ENCODE measurements at places on chromosomes 7 and 10.

- DNase-seq, result no peak
These were observed 84.6 kb upstream of the GHITM start for GRCh38 chr10:84054743-84055142.

- no peak for DNase-seq
These were observed 137.5 kb upstream of the WDR11 start for GRCh38 chr10:120713573-120714205.

GRCh38 chr10:43427166-43427825 lies 9.6 kb upstream of the ZNF487 start:
- DNase-seq, result no peak

- DNase-seq, result no peak
These were observed 22.8 kb upstream of the FOXL3 start for GRCh38 chr7:266851-267840.

GRCh38 chr7:80593869-80594586 lies 44.4 kb upstream of the CD36 start:
- DNase-seq, result no peak

GRCh38 chr7:158281441-158281840 lies 306.2 kb downstream of the PTPRN2 start:
- DNase-seq, result no peak

DNA sequence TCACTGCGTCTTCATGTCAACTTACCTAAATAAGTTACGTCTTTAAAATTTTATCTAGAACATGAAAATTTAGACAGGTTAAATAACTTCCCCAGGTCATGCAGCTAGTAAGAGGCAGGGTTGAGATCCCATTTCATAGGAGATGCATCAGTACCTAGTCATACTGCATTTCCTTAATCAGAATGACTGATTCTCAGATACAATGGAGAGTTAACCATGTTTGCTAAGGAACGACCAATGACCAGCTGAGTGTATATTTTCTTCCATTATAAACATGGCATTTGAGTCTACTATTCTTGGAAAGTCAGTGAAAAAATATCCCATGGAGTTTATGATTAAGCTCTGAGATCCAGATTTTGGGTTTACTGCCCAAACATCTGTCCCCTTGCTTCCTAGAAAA lies 39.6 kb downstream of the ENTPD1 start:
- DNase-seq, result no peak

- no peak for DNase-seq
These were observed 55.5 kb upstream of the LHFPL3 start for GRCh38 chr7:104272767-104273384.

DNA sequence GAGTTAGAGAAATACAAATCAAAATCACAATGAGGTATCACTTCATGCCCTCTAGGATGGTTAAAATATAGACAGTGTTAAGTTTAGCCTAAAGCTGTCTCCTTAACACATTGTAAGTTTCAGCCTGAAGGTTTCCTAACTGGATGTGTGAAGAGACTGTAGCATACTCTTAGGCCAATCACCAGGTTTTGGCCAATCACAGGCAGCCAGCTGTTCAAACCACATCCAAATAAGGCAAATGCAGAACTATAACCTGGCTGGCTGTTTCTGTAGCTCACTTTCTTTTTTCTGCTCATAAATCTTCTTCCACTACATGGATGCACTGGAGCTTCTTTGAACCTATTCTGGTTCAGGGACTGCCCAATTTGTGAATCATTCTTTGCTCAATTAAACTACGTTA lies 19.7 kb downstream of the ESYT2 start:
- no peak for DNase-seq

DNA sequence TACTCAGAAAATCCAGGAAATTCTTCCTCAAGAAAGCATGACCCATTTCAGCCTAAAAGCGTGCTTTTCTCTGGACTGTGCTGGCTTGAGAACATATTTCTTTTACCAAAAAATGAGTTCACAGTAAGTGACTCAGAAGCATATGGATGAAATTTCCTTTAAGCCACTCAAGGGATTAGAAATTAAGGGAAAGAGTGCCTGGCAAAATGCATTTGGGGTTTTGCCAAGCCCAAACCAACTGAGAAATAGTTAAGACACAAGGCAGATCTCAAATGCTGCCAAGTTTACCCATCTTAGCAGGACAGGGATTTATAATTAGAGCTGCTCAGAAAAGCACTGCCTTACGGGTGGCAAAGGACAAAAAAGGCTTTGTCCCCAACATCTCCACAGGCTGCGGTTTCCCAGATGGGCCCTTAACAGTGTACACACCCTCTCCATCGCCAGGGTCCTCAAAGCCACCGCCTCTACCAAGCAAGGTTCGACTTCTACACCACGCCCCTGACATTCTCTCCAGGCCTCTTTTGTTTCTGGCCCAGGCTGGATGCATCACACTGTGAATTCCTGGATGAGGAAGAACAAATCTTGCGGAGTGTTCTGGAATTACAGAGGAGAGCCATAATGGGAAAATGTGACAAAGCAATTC lies 30.1 kb upstream of the CDHR3 start:
- no peak for DNase-seq

GRCh38 chr10:117214401-117214800 lies 17.1 kb downstream of the KCNK18 start:
- DNase-seq, result no peak

GRCh38 chr7:3497796-3498195 lies 196.7 kb downstream of the SDK1 start:
- no peak for DNase-seq

GRCh38 chr10:13822490-13822889 lies 235.7 kb downstream of the PRPF18 start:
- DNase-seq, result no peak

DNA sequence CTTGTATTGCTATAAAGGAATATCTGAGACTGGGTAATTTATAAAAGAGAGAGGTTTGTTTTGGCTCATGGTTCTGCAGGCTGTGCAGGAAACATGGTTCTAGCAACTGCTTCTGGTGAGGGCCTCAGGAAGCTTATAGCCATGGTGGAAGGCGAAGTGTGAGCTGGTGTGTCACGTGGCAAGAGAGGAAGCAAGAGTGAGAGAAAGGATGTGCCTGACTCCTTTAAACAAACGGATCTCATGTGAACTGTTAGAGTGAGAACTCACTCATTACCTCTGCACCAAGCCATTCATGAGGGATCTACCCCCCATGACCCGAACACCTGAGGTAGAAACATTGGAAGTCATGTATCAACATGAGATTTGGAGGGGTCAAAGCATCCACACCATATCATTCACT lies 7.7 kb upstream of the ITPRIP start:
- no peak for DNase-seq

DNA sequence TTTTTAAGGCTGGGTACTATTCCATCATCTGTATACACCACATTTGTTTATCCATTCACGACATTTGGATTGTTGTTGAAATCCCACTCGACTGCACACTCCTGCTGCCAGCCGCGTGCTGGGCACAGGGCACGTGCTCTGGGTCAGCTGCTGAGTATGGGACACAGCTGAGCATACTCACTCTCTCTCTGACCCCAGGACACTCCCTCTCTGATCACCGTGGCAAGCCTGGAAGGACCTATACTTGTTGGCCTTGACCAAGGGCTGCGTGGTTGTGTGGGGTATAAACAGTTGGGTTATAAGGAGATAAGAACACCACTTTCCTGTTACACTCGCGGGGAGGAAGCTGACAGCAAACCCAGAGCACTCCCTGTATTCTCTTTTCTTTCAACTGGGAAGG lies 153.0 kb upstream of the RHEB start:
- DNase-seq, result no peak

- no peak for DNase-seq
These were observed 1.2 kb upstream of the PFKFB3 start for GRCh38 chr10:6201516-6201975.

GRCh38 chr7:94492601-94493000 lies 17.0 kb upstream of the CASD1 start:
- DNase-seq, result no peak

DNA sequence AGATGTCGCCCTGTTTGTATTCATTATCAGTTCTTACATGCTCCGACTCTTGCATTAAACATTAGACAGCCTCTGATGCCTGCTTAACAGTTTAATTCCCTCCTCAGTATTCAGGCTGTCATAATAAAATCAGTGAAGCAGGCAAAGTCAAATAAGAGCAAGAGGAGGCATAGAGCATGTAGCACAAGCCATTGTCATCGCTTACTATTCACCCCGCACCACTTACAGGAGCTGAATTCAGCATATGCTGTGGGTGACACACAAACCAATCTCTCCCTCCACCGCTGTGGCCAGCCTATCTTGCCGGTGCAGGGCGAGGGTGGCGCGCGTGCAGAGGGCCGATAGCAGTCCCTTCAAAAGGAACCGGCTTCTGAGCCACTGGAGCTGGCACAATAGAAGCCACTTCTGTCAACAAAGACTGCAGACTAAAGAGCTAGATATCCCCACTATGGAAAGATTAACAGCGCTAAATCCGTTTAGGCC lies 433.2 kb upstream of the MGMT start:
- DNase-seq, result no peak

- no peak for DNase-seq
These were observed 14.3 kb downstream of the MUC12 start for GRCh38 chr7:100983451-100984187.

GRCh38 chr7:102313997-102314780 lies 27.5 kb downstream of the SH2B2 start:
- DNase-seq, result no peak

Data from NCI-H510A (cell line).